Tibial nerve (tissue), 4 donors: ENCODE measurements at places on chromosomes 3 and 15. TPM values are rescaled to one million over a fixed set of nuclear protein-coding genes. Genes with fewer than 3 reads are reported as not detected.

The RAD51 gene
- total RNA-seq: 0.42 TPM

The TOPBP1 gene
- total RNA-seq: 39.3 TPM

The STARD5 gene
- total RNA-seq: 6.3 TPM

The SLC22A13 gene
- total RNA-seq: not detected

The DPPA2 gene
- total RNA-seq: not detected

DNA sequence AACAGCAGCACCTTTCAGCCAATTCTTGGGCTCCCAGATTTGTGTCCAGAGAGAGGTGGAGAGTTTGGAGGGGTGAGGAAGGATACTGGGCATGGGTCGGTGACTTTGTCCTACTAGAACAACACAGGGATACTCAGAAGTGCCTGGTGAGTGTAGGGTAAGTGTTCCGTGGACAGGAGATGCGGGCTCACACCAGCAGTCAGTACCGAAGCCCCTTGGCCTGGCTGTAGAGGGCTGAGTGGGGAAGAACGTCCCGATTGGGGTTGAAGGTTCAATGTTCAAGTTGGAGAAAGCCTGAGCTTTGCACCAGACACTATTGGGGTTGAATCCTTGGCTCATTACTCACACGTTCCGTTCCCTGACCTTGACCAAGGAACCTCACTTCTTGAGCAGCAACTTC lies 40.8 kb upstream of the SLC6A11 start:
- no peak for DNase-seq

DNA sequence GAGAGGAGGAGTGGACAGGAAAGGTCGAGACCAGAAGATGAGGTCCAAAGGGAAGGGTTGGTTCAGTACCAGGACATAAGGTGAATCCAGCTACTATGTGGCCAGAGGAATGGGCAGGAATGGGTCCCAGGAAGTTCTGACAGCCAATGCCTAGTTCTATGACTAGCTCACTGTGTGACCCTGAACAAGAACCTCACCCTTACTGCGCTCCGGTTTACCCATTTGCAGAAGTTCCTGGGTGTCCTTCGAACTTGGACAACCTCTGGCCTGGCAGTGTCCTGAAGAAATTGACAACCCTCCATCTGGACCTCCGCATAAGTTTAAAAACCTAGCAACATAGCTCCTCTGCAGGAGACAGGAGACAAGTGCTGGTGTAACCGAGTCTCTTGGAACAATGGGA lies 12.2 kb upstream of the PSTPIP1 start:
- DNase-seq: no peak

GRCh38 chr15:67746450-67746849 lies 78.9 kb upstream of the SKOR1 start:
- no peak for DNase-seq

GRCh38 chr3:38636464-38636863 lies 13.0 kb downstream of the SCN5A start:
- DNase-seq: no peak

DNA sequence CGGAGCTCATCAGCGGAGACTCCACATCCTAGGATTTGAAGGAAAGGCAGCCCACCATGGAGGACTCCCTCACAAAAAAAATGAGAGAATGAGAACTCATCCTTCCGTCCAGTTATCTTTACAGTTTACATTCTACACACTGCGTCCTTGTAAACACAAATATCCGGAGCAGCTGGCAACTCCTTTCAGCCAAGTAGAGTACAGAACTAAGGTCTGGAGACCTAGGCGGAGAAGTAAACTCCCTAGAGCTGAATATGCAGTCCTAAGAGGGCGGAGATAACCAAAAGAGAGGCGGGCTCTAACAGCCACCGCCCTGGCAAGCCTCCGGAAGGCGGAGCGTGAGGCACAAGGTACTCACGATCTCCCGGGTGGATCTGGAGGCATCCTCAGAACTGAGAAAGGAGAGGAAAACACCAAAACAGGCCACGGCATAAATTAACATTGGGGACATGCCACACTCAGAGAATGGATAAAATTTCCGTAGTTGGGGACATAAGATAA lies 924 bp upstream of the SIN3A start:
- DNase-seq: peak; percentile 90
